ENCODE measurements at places on chromosomes 13 and 19.

DNA sequence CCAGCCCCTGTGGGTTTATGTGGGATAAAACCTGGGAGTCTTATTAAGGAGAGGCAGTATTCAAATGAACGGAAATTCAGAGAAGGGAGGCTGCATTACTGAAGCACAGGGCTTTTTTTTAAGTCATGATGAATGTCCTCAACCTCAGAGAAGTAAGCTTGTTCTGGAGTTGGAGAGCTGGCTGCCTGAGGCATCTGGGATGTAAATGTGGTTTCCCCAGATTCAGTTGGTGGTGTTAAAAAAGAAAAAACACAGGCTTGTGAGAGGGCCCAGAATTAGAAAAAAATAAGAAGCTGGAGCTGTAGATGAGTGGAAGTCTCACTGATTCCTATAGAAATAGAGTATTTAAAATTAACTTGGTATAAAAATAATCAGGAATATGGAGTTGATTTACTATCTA is 64.0 kb upstream of the GPR12 start:
- no peak for DNase-seq

DNA sequence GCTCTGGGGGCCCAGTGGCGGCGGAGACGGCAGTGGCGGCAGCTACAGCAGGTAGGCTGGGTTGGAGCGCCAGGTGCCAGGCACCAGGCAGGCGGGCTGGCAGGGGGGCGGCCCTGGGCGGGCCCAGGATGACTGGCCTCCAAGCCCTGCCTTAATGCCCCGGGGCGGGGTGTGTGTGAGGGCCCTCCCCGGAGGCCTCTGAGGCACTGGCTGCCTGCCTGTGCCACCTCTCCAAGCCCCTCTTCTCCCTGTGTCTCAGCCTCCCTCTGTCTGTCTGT is at the start of gene KLK11:
Gene KLK11 (minus strand): TSS at position 63 of the 278 bp plus-strand sequence. CDS start 985 bp downstream, outside the sequence.
- DNase-seq, result no peak

DNA sequence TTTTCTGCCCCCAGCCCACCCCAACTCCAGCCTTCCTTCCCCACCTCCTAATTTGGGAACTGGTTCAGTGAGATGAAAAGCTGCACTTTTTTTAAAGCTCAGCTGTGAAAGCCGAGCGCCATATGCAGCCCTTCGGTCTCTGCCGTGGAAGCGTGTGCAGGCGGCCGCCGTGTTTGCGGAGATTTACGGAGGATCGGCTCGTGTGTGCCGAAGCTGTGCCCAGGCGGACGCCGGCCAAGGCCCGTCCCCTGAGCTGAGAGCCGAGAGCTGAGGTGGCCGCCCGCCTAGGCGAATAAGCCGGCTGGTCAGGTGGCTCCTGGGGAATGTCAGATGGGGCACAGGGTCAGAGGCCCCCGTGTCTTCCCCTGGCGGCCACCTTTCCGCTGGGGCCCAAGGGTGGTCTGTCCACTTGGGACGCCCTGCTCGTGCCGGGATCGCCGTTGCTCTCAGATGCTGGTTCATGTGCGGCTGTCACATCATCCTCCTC is 78.7 kb downstream of the ZNF536 start:
- DNase-seq, result no peak

- no peak for DNase-seq
Measured at GRCh38 chr13:66113882-66114526, 1116.1 kb downstream of the PCDH9 start.

DNA sequence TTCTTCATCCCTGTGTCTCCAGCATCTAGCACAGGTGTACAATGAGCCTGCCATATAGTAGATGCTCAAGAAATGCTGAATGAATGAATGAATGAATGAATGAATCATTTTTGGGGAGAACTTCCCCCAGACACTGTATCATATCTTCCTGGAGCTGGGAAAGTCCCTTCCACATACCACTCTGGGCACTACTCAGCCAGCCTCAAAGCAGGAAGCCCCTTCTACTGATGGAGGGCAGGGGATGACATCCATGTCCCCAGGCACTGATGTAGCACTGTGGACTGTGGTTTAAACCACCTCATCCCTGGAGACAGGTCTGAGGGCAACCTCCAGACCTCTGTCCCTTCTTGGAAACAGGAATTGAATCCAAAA is 4.8 kb downstream of the GNA15 start:
- no peak for DNase-seq

GRCh38 chr13:49536144-49536873 is 40.6 kb downstream of the PHF11 start:
- DNase-seq, result no peak

- no peak for DNase-seq
Measured at GRCh38 chr19:4957981-4958380, 10.9 kb upstream of the KDM4B start.

DNA sequence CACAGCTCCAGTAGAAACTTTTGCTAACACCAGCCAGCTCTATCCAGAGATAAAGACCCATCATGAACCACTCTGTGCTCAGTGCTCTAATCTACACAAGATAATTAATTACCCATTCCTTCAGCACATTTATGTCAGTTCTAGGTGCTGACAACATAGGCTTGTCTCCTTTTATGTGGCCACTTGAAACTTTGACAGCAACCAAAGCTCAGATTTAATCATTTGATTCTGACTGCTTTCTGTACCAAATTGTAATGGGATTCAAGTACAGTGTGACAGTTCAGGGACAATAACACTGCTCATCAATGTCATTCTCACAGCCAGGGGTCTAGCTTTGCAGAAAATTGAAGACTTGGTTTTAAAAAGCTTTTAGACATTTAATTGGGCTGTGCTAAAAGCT is 266.6 kb downstream of the KCTD12 start:
- DNase-seq, result no peak

DNA sequence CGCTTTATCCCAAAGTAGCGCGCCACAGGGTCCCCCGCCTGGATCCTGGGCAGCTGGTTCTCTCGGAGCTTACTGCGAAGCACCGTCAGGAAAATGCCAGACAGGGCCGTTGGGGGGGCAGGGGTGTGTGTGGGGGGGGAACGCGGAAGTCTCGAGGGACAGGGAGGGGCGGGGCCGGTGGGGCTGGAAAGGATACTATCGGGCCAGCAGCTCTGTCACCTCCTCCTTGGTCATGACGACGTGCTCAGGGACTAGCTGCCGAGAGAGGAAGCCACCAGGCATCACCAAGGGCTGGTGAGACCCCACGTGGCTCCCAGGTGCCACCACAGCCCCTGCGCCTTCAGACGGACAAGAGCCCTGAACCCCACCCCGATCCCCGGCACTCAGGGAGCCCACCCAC is 5.3 kb downstream of the POLR2E start:
- peak; percentile 63 for DNase-seq

GRCh38 chr13:112783135-112783977 is 93.5 kb downstream of the ATP11A start:
- no peak for DNase-seq

- DNase-seq, result no peak
Measured at GRCh38 chr13:73251626-73252265, 192.9 kb downstream of the KLF5 start.

DNA sequence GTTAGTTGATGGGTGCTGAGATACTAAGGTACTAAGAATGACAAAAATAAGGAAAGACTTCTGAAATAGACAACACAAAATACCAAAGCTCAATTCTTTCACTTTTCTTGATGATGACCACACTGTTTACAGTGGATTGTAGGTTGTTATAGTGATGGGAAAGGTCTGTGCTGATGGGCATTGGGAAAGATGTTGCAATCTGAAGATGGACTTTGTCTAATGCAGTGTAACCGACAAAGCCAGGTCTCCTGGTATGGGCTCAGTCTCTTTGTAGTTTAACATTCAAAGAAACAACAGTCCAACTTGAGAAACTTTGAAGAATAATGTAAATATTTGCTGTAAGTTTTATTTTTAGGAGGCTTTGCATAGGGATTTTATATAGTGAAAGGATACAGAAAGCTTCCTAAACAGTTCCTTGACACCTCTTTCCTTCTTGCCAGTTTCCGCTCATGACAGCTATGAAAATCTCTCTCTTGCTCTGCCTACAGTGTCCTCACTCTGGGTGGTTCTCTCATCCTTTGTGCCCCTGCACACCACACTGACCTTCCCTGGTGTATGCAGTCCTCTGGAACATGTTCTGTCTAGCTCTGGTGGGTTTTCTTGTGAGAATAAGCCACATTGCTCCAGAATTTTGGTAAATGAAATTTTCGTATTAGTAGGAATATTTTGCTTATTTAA is 172.2 kb downstream of the KCNRG start:
- no peak for DNase-seq

Measured in CD4-positive, alpha-beta T cell treated with Interleukin-1 beta for 1 hour (primary cell).